Activated CD4-positive, alpha-beta memory T cell treated with anti-CD3 and anti-CD28 coated beads, Interleukin-2, amount 10 ng/mL, durations not matched to agents 7 days and 5 days (primary cell): ENCODE measurements at places on chromosomes 5 and 9. TPM values are rescaled to one million over a fixed set of nuclear protein-coding genes. Genes with fewer than 3 reads are reported as not detected.

The EIF4E1B gene
- total RNA-seq = not detected

The ENHO gene
- total RNA-seq = not detected

DNA sequence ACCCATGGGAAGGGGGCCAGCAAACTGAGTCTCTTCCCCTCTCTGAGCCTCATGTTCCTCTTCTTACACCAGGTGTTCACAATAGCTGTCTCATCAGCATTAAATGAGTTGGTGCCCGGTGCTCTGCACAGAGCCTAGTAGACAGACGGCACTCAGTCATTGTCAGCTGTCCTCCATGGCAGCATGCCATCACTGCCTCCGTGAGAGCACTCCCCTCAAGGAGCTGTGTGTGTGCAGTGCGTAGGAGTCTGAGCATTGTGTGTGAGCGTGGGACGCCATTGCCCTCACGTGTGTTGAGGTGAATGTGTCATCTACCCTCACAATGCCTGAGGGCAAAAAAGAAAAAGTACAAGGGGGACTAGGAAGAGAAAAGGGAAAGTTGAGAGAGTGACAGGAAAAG is 536.5 kb downstream of the CDK5RAP2 start:
- H3K36me3 ChIP-seq = no peaks in the 10 kb centered on the region
- H3K4me3 ChIP-seq = no peak overlapping the region
- no peak for DNase-seq
- H3K4me1 ChIP-seq = no peaks in the 10 kb centered on the region
- no peak overlapping the region for H3K27ac ChIP-seq
- no peaks in the 10 kb centered on the region for H3K27me3 ChIP-seq

GRCh38 chr5:168104350-168104749 is 187.1 kb upstream of the WWC1 start:
- H3K27me3 ChIP-seq = peaks cover 8% of the 10 kb centered on the region
- no peak overlapping the region for H3K4me3 ChIP-seq
- H3K36me3 ChIP-seq = no peaks in the 10 kb centered on the region
- no peaks in the 10 kb centered on the region for H3K4me1 ChIP-seq

GRCh38 chr5:149283626-149284480 is 12.2 kb downstream of the AFAP1L1 start:
- no peak overlapping the region for H3K27ac ChIP-seq
- peaks cover 15% of the 10 kb centered on the region for H3K27me3 ChIP-seq
- H3K4me1 ChIP-seq = no peaks in the 10 kb centered on the region
- no peak overlapping the region for H3K4me3 ChIP-seq
- H3K36me3 ChIP-seq = no peaks in the 10 kb centered on the region

DNA sequence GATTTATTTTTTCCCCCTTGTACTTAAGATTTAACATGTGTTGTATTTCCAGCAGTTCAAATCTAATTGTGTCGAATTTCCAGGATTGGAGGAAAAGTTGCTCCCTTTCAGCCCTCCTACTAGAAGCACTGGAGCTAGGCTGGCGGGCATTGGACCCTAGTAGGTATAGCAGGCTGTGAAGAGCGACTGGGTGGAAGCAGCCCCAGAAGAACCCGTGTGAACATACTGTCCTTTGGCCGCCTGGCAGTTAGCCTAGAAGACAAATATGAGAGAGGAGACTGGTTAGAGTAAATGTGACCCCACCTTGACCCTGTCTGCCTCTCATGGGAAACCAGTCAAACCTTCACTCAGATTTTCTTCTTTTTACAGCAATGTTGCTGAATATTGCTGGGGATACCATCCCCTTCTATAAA is 13.9 kb downstream of the ALDOB start:
- H3K4me3 ChIP-seq = no peak overlapping the region
- H3K36me3 ChIP-seq = no peaks in the 10 kb centered on the region
- peaks cover 8% of the 10 kb centered on the region for H3K27me3 ChIP-seq
